ENCODE measurements at places on chromosomes 1 and 21.

GRCh38 chr1:213110349-213111300 lies 59.6 kb downstream of the RPS6KC1 start:
- DNase-seq: no peak

DNA sequence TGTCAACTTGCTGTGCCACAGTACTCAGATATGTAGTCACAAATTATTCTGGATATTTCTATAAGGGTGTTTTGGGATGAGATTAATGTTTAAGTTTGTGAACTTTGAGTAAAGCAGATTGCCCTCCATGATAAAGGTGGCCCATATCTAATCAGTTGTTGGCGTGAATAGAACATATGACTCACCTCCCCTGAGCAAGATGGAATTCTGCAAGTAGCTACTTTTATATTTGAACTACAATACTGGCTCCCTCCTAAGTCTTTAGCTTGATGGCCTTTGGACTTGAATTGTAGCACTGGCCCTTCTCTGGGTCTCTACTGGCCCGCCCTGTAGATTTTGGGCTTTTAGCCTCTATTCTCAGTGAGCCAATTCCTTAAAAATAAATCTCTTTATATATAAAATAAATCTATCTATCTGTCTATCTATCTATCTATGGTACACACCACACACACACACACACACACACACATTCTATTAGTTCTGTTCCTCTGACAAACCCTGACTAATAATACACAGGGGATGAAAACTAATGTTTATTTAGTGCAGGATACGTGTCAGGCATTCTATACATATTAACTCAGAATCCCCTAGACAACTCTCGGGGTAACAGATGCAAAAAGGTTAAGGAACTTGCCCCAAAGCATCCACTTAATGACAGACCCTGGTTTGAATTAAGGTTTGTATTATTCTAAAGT lies 37.9 kb upstream of the PDC start:
- DNase-seq: peak; percentile 74

DNA sequence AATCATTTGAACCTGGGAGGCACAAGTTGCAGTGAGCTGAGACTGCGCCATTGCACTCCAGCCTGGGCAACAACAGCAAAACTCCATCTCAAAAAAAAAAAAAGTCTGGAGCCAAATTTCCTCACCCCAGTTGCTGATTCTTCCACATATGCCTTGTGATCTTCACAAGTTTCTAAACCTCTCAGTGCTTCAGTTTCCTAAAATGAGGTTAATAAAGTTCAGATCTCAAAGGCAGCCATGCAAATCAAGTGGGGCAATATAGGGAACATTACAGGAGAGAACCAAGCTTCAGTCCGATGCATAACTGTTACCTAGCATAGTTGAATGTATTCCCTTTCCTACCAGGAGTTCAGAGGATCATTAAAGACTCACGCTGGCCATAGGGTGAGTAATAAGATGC lies 4.8 kb downstream of the ITLN1 start:
- no peak for DNase-seq

GRCh38 chr21:34189506-34189905 lies 116.1 kb downstream of the MRPS6 start:
- peak; percentile 28 for DNase-seq

GRCh38 chr1:246418565-246419312 lies 88.3 kb downstream of the SMYD3 start:
- no peak for DNase-seq

DNA sequence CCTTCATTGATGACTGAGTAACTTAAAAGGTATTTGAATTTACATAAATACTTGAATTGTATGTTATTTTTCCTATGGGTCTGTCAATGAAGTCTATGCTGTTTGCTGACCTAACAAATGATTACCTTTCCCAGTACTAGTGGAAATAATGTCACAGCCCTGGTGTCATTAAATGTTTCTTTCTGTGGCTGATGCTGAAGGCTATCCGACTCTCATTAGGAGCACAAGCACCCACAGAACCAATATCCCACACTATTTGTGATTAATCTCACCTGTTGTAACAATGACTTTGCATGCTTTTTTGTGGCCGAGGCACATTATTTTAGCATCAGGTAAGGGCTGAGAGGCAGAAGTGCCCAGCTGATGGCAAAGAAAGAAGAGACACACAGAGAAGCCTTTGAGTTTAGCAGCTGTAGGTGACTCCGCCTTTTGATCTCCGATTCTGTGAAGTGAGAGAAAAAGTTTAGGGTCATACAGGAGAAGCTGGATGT lies 25.8 kb upstream of the TRIM45 start:
- no peak for DNase-seq

GRCh38 chr1:245599371-245600174 lies 444.8 kb downstream of the KIF26B start:
- peak; percentile 99 for DNase-seq

GRCh38 chr1:50700621-50701020 lies 259.4 kb downstream of the FAF1 start:
- peak; percentile 61 for DNase-seq

GRCh38 chr1:27153549-27153886 lies 1.4 kb downstream of the SLC9A1 start:
- no peak for DNase-seq

GRCh38 chr21:36463991-36464390 lies 15.9 kb downstream of the CLDN14 start:
- DNase-seq: no peak

GRCh38 chr1:206693029-206693428 lies 8.3 kb downstream of the MAPKAPK2 start:
- DNase-seq: no peak

- DNase-seq: peak; percentile 31
Observed at GRCh38 chr1:119475866-119476439, 31.1 kb upstream of the HSD3B1 start.

DNA sequence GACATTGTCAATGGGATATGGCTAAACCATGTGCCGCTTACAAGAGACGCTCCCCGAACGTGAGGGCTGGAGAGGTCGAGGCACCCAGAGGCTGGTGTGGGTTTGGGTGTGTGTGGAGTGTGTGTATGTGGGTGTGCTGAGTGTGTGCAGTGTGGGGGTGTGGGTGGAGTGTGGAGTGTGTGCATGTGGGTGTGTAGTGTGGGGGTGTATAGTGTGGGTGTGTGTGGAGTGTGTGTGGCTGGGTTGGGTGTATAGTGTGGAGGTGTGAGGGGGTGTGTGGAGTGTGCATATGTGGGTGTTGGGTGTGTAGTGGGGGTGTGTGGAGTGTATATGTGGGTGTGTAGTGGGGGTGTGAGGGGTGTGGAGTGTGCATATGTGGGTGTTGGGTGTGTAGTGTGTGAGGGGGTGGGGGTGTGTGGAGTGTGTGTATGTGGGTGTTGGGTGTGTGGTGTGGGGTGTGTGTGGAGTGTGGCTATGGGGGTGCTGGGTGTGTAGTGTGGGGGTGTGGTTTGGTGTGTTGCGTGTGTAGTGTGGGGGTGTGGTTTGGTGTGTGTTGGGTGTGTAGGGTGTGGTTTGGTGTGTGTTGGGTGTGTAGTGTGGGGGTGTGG lies 42.2 kb downstream of the SLC19A1 start:
- DNase-seq: no peak

DNA sequence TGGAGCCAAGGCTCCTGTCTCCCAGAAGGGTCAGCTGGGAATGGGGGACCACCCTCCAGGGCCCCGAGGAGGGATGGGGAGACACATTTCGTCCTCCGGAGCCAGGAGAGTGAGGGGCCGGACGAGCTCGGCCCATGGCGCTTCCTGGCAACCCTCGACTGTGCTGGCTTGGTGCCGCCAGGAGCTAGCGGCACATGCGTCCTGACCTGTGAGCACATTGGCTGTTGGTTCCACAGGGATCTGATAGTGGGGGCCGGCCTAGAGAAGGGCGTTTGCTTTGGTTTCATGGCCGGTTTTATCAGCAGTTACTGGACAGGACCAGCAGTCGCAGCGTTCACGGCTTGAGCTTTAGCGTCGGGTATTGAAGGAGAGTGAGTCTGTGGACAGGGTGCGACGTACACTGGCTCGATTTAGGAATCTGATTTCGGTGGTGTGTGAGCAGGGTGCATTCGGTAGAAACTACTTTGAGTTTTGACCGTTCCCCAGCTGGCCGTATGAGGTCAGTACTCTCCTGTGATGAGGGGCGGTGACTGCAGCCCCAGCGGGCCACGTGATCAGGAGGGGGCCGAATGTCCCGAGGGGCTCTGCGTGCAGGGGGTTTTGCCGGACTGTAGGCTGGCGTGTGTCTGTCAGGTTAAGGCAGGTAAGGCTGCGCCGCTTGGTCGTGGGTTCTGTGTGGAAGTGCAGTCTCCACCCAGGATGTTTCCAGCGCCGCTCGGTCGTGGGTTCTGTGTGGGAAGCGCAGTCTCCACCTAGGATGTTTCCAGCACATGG lies 18.7 kb downstream of the FAAP20 start:
- no peak for DNase-seq

DNA sequence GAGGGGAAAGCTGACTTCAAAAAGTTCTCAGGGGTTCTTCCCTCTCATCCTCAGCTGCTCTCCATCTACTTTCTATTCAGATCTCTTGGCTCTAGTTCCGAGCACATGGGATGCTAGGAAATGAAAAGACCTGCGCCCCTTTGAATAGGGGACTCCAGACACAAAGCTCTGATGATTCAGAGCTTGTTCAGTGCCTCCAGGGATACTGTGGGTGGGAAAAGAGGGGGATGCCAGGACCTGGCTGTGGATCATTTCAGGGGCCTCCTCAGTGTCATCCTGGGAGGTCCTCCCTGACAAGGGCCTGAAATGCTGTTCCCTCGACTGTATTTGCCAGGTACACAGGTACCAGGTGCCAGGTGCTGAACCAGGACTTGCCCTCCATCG lies 943 bp upstream of the KIAA0040 start:
- no peak for DNase-seq

DNA sequence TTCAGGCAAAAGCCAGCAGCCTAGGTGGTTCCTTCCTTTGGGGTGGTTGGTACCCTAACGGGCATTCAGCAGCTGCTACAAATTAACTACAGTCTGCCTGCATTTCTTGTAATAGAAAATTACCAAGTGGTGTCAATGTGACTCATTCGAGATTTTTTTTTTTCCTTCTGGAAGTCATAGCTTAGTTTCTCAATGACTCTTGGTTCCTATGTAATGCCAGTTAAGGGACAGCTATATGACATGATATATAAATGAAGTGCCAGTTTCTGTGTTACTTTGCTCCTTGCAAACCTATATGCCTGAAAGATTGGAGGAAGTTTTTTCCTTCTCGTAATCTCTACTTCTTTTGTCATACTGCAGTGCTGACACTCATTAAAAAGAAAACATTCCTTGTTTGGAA lies 2.6 kb downstream of the MGST3 start:
- no peak for DNase-seq

DNA sequence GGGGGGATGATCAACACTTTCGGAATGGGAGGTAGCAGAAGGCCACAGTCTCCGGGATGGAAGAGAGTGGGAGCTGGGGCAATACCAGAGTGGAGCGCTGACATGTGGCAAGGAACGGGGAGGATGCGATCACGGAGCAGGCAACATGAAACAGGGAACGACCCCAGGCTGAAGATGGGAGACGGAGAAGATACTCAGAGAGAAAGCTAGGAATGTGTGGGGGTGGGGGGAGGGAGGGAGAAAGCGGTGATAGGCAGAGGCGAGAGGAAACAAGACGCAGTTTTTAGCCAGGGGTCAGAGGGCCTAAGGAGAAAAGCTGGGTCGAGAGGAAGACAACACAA lies 577 bp downstream of the RAB3GAP2 start:
- DNase-seq: peak; percentile 33

All from amniotic epithelial cell (primary cell).